Subcutaneous preadipocyte (primary cell): ENCODE measurements at places on chromosomes 16 and 17. TPM values are rescaled to one million over a fixed set of nuclear protein-coding genes. Genes with fewer than 3 reads are reported as not detected.

LGALS9 gene
- 0.20 and 0.37 TPM in 2 replicates for total RNA-seq

CLEC18B gene
- under 0.01 and 0.20 TPM in 2 replicates for total RNA-seq

KRT25 gene
- total RNA-seq: not detected in 2 replicates

DNAI2 gene
- not detected in 2 replicates for total RNA-seq

PDE6G gene
- not detected in 2 replicates for total RNA-seq

UMOD gene
- total RNA-seq: not detected in 2 replicates

GP1BA gene
- not detected in 2 replicates for total RNA-seq

MPP2 gene
- total RNA-seq: 0.78 and 1.1 TPM in 2 replicates

MYH2 gene
- not detected in 2 replicates for total RNA-seq

CACNG5 gene
- total RNA-seq: not detected in 2 replicates

KRTAP9-2 gene
- total RNA-seq: not detected in 2 replicates

SCNN1B gene
- not detected in 2 replicates for total RNA-seq

KRT17 gene
- total RNA-seq: 1.2 and 1.8 TPM in 2 replicates

KRTAP4-9 gene
- total RNA-seq: not detected in 2 replicates

LHX1 gene
- total RNA-seq: not detected in 2 replicates

GGA3 gene
- 13.7 and 18.7 TPM in 2 replicates for total RNA-seq

GAN gene
- 4.0 and 6.1 TPM in 2 replicates for total RNA-seq

CDH15 gene
- total RNA-seq: 0.20 TPM in 1 of 2 replicates, not detected in the other

HOXB6 gene
- 8.8 and 11.0 TPM in 2 replicates for total RNA-seq

SYT17 gene
- total RNA-seq: 0.20 and 0.37 TPM in 2 replicates

NPW gene
- total RNA-seq: 1.5 TPM in 1 of 2 replicates, not detected in the other

GPRC5B gene
- 0.20 and 0.37 TPM in 2 replicates for total RNA-seq

PIMREG gene
- total RNA-seq: 21.7 and 22.0 TPM in 2 replicates

EMP2 gene
- 25.0 and 29.5 TPM in 2 replicates for total RNA-seq

ZDHHC1 gene
- total RNA-seq: 9.2 and 9.8 TPM in 2 replicates

ZSCAN10 gene
- not detected in 2 replicates for total RNA-seq

ALOX12B gene
- total RNA-seq: 0.73 TPM in 1 of 2 replicates, not detected in the other

CHST6 gene
- 0.37 and 0.98 TPM in 2 replicates for total RNA-seq

CTRB2 gene
- not detected in 2 replicates for total RNA-seq

CEP295NL gene
- total RNA-seq: 2.9 and 3.7 TPM in 2 replicates

PTGES3L gene
- total RNA-seq: not detected in 2 replicates

FAM20A gene
- total RNA-seq: 16.4 and 63.9 TPM in 2 replicates

MYO19 gene
- total RNA-seq: 52.9 and 73.5 TPM in 2 replicates

MPP3 gene
- total RNA-seq: 12.9 and 17.0 TPM in 2 replicates

NOL3 gene
- 5.9 and 7.3 TPM in 2 replicates for total RNA-seq
